RWPE2 (cell line): ENCODE measurements at places on chromosomes 12 and 14.

GRCh38 chr14:103095210-103095778 is 769 bp downstream of the EXOC3L4 start:
- no peaks in the 10 kb centered on the region for H3K4me1 ChIP-seq
- DNase-seq: no peak
- H3K27ac ChIP-seq: no peak overlapping the region
- no peaks in the 10 kb centered on the region for H3K27me3 ChIP-seq
- H3K36me3 ChIP-seq: no peaks in the 10 kb centered on the region
- H3K4me3 ChIP-seq: no peak overlapping the region

GRCh38 chr12:27493260-27493940 is 30.6 kb upstream of the PPFIBP1 start:
- no peaks in the 10 kb centered on the region for H3K4me1 ChIP-seq
- DNase-seq: no peak
- no peaks in the 10 kb centered on the region for H3K36me3 ChIP-seq

DNA sequence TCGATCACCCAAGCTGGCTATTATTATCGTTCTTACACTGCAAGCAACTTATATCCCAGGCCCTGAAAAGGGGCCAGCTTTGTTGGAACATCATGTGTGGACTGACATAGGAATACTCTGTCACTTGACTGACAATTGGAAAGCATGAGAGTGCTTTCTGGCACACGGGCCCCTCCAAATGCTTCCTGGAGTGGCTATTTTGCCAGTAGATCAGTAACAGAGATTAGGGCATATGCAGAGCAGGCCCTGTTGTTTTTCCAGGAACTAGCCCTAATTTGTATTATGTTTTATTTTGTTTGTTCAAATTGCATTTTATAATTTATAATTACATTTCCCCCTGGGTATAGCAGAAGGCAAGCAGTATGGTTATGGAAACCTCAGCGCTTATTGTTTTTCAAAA is 170.1 kb upstream of the FRMD6 start:
- no peaks in the 10 kb centered on the region for H3K36me3 ChIP-seq
- peaks cover 9% of the 10 kb centered on the region for H3K4me1 ChIP-seq
- no peak overlapping the region for H3K27ac ChIP-seq
- no peak overlapping the region for H3K4me3 ChIP-seq
- H3K27me3 ChIP-seq: no peaks in the 10 kb centered on the region
- no peak for DNase-seq

DNA sequence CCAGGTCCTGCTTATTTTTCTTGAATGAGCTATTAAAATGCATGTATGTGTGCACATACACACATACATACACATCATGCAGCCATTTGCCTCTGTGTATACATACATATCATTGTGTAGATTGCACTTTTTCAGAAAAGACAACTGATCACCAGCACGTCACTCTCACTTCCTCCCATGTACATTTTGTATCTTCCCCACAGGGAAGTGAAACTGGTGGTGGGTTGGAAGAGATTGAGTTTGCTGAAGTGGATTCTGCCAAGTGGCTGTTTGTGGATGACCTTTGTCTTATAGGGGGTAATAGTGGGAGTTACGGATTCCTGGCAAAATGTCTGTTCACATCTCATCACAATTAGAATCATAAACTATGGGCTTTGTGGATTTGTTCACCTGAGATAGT is 448.6 kb downstream of the RAD51B start:
- H3K4me1 ChIP-seq: no peaks in the 10 kb centered on the region
- H3K36me3 ChIP-seq: no peaks in the 10 kb centered on the region
- no peaks in the 10 kb centered on the region for H3K27me3 ChIP-seq
- H3K4me3 ChIP-seq: no peak overlapping the region
- H3K27ac ChIP-seq: no peak overlapping the region

DNA sequence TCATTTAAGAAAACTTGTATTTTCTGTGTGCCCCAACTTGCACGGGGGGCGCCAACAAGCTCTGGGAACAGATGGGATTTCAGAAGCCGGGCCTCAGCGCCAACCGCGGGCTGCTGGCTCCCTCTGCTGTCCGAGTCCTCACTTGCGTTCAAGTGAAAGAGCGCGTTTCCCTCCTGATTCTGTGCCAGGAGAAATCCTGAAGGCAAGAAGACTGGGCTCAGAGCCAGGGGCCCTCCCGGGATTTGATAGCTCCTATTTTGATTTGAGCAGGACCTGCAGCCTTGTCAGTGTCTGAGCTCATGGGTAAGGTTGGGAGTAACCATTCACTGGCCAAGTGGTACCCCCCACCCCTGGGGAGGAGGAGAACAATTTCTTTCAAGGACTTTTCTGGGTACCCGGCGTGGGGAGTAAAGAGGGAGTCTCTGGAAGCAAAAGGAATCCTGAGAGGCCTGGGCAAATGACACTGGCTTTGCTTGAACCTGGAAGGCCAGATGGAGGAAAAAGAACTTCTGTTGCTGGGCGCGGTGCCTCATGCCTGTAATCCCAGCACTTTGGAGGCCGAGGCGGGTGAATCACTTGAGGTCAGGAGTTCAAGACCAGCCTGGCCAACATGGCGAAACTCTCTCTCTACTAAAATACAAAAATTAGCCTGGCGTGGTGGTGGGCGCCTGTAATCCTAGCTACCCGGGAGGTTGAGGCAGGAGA is 179.0 kb upstream of the RGS6 start:
- H3K4me3 ChIP-seq: no peak overlapping the region
- H3K4me1 ChIP-seq: peaks cover 8% of the 10 kb centered on the region
- H3K27me3 ChIP-seq: no peaks in the 10 kb centered on the region

- DNase-seq: no peak
- no peaks in the 10 kb centered on the region for H3K36me3 ChIP-seq
- no peaks in the 10 kb centered on the region for H3K27me3 ChIP-seq
- H3K27ac ChIP-seq: no peak overlapping the region
- H3K4me1 ChIP-seq: no peaks in the 10 kb centered on the region
- no peak overlapping the region for H3K4me3 ChIP-seq
Observed at GRCh38 chr14:92386637-92387036, 63.7 kb downstream of the SLC24A4 start.

DNA sequence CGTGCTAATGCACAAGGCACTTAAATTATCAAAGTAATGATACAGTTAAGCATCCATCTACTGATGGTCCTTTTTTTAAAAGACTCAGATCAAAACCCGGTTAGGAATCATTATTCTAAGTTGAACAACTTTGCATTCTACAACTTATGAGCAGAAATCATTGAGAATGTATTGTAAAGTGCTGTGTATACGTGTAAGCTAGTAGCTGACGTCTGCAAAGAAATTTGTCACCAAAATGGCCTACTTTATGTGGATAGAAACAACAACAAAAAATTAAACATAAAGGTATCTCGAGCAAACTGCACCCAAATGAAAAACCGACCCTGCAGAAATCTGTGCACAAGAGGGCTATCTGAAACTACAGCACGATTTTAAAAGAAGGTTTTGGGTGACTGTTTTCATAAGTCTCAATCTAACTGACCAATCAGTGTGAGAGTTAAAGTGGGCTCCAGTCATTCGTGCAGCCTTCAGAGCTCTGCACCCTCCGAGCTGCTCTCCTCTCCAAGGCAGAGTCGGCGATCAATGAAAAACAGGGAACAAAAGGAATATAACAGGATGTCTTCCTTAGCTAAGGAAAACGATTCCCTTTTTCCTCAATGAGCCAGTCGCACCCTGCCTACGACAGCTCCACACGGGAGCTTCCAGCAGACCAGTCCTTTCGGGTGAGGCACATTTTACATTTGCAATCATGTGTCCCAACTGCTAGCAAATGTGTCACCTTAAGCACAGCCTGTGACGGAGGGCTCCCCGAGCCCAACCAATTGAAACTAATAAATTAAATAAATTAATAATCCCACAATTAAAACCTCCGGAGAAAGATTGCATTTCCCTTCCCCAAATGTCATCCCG is 200.7 kb upstream of the FOXN3 start:
- H3K36me3 ChIP-seq: no peaks in the 10 kb centered on the region
- DNase-seq: no peak
- no peaks in the 10 kb centered on the region for H3K27me3 ChIP-seq
- peaks cover 5% of the 10 kb centered on the region for H3K4me1 ChIP-seq
- H3K4me3 ChIP-seq: peak overlapping the region; percentile 98

DNA sequence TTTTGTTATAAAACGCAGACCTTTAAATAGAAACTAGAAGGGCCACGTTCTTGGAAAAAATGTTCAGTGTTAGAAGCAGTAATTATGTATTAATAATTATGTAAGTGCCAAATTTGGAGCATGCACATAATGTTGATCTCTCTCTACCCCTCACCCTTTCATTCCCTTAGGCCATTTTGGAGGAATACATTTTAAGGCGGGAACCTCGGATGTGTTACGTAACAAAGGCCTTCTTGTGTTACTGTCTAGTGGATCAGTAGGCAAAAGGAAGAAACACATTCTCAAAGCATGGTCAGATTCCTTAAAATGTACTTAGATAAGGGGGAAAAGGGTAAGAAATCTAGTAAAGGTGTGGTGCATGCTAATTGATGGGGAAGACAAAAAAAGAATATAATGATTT is 52.7 kb downstream of the RASSF3 start:
- no peak overlapping the region for H3K4me3 ChIP-seq
- H3K4me1 ChIP-seq: peaks cover 18% of the 10 kb centered on the region
- DNase-seq: no peak
- no peaks in the 10 kb centered on the region for H3K27me3 ChIP-seq

DNA sequence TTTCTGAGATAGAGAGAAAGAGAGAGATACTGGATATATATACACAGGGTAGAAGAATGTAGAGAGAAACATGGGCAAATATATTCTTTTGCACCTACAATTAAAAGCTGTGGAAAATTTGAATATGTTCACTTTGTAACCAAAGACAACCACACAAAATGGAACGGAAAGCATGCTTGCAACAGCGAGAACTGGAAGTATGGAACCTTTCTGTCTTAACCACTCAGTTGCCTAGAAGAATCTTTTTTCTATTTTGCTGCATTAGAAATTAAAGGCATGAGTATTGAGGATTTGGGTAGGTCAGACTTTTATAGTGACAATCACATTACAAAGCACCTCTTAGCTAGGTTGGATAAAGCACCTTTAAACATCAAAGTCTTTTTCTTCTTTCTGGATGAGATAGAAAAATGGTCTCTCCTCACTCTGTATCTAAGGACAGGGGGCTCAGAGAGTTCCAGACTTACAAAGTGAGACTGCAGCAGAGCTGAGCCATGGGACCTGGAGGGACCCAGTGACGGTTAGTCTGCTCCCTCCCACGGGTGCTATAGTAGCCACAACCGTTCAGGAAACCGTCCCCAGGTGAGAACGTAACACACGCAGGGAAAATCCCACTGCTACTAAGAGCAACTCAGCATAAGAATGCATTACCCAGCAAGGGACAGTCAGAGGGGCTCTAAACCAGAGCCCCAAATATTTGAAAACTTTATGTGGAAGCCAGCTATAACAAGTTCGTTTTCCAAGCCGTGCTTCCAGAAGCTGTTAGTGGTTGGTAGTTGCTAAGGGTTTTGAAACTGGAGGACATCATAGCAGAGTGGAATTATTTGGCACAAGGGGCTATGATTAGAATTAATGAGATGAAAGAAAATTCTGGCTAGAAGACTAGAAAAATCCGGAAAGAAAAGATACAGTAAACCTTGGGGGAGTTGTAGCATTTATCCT is 97.1 kb downstream of the DAD1 start:
- no peaks in the 10 kb centered on the region for H3K27me3 ChIP-seq
- no peak overlapping the region for H3K4me3 ChIP-seq
- no peaks in the 10 kb centered on the region for H3K36me3 ChIP-seq
- H3K4me1 ChIP-seq: no peaks in the 10 kb centered on the region

DNA sequence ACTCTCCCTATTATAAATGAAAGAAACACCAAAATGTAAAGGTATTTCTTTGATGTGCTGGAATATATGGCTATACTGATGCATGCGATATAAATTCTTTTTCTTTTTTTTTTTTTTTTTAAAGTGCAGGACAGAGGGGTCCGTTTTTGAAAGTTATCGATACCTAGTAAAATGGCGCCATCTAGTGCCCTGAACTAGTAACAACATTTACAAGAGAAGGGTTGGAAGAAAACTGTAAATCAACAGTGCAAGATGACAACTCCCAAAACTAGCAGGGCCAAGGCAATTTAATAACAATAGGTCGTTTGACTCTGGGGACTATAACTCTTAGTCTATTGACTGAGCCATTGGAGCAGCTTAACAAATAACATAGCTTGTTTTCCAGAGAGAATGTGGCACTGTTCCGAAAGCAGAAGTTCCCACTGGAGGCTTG is 137.7 kb downstream of the SPTSSA start:
- H3K4me1 ChIP-seq: no peaks in the 10 kb centered on the region
- no peaks in the 10 kb centered on the region for H3K36me3 ChIP-seq
- H3K27ac ChIP-seq: no peak overlapping the region
- no peaks in the 10 kb centered on the region for H3K27me3 ChIP-seq
- no peak for DNase-seq

- no peak for DNase-seq
- peak overlapping the region; percentile 50 for H3K27ac ChIP-seq
- H3K4me1 ChIP-seq: peaks cover 6% of the 10 kb centered on the region
- H3K36me3 ChIP-seq: no peaks in the 10 kb centered on the region
- no peaks in the 10 kb centered on the region for H3K27me3 ChIP-seq
- peak overlapping the region; percentile 38 for H3K4me3 ChIP-seq
Observed at GRCh38 chr14:81170829-81171195, 49.9 kb downstream of the GTF2A1 start.

DNA sequence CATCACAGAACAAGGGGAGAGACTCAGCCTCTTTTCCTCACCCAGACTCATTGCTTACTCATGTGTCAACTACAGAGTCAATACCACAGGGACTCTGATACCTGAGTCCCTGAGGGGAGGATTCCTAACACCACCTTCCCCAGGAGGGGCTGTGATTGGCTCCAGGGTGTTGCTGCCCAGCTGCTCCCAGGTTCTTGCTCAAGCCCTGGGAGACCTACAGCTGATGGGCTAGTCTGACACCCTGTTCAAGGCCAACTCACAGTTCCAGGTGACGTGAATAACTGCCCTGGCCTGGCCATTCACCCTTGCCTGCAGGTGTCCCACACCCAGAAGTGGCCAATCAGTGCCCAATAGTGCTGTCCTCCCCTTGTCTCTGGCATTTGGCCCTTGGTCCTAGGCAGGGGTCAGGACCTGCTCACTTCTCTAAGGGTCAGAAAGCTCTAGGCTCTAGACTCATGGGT is 8.6 kb downstream of the SPRYD4 start:
- DNase-seq: no peak
- no peaks in the 10 kb centered on the region for H3K4me1 ChIP-seq
- no peak overlapping the region for H3K4me3 ChIP-seq
- H3K27me3 ChIP-seq: no peaks in the 10 kb centered on the region
- H3K36me3 ChIP-seq: no peaks in the 10 kb centered on the region
